ENCODE measurements at places on chromosomes 5 and 9.

- DNase-seq: no peak
These were observed 181.2 kb upstream of the PAPPA start for GRCh38 chr9:115972362-115972761.

- no peak for DNase-seq
These were observed 86.0 kb upstream of the TBC1D2 start for GRCh38 chr9:98341157-98342097.

DNA sequence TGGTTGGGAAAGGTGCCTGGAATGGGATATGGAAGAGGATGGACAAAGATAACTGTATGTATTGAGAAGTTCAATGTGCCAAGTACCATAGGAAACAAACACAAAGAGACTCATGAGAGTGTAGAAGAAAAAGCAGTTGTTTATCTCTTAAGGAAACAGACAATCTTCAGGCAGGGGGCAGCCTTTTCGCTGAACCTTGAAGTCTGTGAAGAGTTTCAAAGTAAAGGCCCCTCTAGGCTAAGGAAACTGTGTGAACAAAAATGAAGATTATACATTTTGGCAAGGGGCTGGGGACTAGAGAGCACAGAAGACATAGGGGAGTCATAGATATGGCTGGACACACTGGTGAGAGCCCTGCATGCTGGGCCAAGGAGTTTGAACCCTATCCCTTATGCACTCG lies 27.5 kb upstream of the FRMPD1 start:
- no peak for DNase-seq

- DNase-seq: no peak
These were observed 54.5 kb downstream of the ZNF366 start for GRCh38 chr5:72452515-72453245.

GRCh38 chr9:89899573-89899972 lies 294.8 kb downstream of the GADD45G start:
- no peak for DNase-seq

DNA sequence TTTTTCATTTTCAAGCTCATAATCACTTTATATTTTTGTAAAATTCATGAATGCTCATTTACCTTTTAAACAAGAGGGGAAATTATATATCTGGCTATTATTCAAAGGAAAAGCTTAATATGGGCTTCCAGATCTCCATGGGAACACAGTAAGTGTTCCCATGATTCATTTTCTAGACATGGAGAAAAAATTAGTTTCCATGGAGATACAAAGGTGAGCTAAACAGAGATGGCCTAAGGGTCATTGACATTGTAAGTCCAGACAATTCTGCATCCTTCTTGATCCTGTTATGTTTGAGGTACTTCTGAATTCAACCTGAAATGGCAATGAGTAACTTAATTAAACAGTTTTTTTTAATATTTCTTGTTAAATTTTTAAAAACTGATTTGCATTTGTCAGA lies 341.4 kb upstream of the PRR16 start:
- no peak for DNase-seq

DNA sequence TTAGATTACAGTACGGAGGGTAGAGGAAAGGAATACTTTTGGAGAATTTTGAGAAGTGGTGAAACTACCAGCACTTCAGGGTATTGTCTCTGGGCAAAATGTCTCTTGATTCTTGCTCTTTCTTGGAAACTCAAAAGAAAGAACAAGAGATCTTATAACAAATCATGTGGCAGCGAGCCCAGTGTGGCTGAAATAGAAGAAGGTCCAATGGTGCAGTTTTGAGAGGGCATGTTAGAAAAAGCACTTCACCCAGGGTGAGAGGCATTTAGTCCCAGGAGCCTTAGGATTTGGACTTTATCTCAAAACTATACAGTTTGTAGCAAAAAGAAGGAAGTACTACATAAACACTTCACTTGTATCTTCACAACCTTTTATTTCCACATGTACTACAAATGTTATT lies 39.4 kb downstream of the NNT start:
- no peak for DNase-seq

DNA sequence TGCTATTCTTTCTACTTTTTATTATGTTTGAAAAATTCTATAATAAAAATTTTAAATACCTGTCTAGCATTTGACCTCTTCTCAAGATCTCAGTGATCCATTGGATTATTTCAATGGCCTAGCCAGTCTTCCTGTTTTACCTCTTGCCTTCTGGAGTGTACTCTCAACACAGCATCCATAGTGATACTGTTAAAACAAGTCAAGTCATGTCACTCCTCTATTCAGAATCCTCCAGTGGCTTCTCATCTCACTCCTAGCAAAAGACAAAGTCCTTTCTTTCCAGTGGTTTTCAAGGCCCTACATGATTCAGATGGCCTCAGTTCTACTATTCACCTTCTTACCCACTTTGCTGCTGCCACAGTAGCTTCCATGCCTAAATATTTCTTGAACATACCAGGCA lies 1.8 kb downstream of the MARVELD2 start:
- no peak for DNase-seq

GRCh38 chr9:131976157-131977108 lies 103.2 kb downstream of the MED27 start:
- no peak for DNase-seq

GRCh38 chr5:80874162-80874561 lies 86.0 kb upstream of the RASGRF2 start:
- no peak for DNase-seq

GRCh38 chr9:4553951-4554381 lies 63.7 kb downstream of the SLC1A1 start:
- no peak for DNase-seq

DNA sequence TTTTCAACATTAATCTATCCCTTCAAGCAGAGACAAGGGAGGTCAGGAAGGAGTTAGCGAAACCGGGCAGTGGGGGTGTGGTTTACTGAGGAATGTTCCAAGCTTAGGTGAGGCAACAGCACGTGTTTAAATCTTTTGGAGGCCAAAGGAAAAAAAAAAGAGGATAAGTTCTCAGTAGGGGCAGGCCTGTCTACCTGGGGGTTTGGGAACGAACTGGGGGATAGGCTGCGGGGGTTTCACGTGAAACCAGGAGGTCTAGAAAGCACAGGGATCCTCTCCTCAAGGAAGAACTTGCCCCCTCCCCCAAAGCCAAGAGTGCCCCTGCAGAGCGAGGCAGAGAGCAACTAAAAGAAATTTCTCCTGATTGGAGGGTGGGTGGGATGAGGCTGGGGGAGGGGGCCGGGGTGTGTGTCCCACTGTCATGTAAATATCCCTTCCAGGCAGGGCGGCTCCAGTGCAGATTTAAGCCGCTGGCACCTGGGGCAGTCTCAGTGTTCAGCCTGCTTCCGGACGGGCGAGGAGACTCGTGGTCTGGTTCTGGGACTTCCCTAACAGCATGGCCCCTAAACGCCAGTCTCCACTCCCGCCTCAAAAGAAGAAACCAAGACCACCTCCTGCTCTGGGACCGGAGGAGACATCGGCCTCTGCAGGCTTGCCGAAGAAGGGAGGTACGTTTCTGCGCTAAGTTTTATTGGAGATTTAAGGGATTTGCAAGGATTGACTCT lies 5.5 kb upstream of the SET start:
- no peak for DNase-seq

DNA sequence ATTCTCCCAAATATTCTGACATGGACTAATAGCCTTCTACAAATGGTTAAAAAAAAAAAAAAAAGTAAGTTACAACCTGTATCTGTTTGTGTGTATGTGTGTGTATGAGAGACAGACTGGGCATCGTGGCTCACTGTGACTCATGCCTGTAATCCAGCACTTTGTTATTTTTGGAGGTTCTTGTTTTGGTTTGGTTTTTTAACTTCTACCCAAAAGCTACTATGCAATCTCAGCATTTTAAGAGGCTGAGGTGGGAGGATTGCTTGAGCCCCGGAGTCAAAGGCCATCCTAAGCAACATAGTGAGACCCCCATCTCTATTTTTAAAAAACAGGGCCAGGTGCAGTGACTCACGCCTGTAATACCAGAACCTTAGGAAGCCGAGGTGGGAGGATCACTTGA lies 17.6 kb upstream of the HAVCR1 start:
- no peak for DNase-seq

DNA sequence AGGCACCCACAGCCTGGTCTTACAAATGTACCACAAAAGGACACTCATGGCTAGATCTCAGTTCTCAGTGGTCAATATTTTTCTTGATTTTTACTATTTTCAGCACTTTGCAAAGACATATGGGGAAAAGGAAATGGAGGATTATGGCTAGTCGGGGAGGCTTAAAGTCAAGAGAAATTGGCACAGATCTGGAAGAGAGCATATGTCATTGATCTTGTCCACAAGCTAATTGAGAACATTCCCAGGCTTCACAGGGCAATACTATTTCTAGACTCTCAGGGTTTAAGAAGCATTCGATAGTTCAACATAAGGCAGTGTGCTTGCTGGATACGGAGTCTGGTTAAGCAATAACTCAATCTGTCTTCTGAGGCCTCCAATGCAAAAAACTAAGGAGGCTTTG lies 285.8 kb downstream of the ZNF608 start:
- DNase-seq: no peak

DNA sequence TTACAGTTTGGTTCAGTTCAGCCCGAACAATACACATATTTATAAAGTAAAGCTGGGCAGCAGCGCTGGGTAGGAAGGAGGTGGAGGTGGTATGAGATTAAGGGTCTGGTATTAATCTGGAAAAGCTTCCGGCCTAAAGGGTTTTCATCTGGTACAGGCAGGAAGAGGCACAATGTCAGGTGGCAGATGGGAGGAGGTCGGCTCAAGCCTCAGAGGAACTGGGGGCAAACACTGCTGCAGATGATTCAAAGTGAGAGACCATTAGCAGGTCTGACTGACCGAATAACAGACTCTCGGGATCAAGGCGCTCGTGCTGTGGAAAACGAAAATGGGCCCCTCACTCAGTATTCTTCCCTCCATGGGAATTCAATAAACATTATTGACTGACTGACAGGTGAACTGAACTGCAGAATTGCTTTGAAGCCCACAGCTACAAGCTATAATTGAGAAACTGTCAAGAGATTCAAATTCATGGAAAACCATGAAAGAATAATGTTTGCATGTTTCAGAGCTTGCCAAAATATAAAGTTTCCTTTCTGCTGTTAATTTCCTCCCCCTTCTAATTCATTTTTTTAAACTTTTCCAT lies 75.3 kb downstream of the TMEM167A start:
- DNase-seq: no peak

DNA sequence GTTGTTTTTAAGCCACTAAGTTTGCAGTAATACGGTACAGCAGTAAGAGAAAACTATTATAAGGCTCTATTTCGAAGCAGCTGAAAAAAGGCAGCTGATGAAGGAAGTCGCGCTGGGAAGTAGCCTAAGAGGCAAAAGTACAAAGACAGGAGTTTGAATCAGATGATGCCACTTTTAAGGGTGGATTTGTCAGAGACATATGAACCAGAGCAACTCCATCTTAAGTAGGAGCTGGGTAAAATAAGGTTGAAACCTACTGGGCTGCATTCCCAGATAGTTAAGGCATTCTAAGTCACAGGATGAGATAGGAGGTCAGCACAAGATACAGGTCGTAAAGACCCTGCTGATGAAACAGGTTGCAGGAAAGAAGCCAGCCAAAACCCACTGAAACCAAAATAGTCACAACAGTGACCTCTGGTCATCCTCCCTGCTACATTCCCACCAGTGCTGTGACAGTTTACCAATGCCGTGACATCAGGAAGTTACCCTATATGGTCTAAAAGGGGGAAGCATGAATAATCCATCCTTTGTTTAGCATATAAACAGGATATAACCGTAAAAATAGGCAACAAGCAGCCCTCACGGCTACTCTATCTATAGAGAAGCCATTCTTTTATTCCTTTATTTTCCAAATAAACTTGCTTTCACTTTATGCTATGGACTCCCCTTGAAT lies 91.8 kb upstream of the PRSS3 start:
- DNase-seq: no peak

DNA sequence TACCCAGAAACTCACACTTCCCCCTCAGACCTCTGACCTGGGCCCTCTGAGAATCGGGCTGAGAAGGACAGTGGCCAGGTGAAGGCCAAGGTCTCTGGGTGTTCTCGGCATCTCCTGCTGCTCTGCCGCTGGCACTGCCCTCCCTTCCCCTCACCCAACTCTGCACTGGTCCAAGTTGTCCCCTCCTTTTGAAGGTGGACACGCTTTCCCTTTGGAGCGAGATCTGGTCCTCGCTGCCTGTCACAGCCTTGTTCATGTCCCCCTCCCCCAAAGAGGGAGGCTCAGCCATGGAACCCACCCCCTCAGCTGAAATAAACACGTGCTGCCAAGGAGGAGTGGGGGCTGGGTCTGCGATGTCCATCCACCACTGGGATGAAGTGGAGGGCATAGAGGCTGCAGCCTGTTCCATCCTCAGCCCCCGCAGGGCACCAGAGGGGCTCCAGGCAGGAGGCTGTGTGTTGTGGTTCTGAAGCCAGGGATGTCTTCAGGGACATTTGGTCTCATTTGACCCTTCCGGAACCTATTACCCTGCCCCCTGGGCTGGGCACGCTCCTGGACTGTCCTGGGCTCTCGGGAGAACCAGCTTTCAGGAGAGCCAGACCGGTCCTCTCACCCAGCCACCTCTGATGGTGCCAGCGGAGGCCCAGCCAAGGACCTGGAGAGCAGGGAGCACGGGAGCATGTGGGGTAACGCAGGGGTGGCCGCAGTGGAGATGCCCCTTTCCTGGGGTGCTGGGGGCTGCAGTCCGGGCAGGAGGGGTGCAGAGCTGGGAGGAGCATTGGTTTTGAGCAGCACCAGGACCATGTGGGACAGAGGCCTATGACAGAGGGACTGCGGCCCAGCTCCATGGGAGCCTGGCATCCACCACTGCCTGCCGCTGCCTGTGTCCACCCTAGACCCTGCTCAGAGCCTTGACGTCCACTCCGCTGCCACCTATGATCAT lies 4.7 kb upstream of the LCN2 start:
- no peak for DNase-seq

All from NCI-H774 (cell line).